ENCODE measurements at places on chromosomes 13 and 19.
A peak's percentile ranks its signal among the peaks of the same experiment; 100 is the strongest.

GRCh38 chr19:13553880-13554400, 47.7 kb upstream of the CACNA1A start:
- DNase-seq: no peak

- peak; percentile 42 for DNase-seq
These were observed 1.2 kb downstream of the SPART start for GRCh38 chr13:36344886-36345437.

DNA sequence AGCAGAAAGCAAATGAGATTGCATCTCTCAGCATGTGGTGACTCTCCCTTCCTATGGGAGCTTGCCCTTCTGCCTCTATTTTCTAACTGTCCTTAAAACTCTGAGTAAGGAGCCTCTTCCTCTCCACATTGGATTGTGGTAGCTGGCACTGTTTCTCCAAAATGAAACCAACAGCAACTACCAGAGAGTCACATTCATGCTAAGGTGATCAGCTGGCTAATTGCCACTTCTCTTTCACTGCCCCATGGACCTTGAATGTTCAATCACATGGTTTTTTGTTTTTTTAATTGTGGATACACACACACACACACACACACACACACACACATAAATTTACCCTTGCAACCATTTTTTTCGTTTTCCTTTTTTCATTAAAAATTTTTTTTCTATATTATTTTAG, 154.7 kb upstream of the TSC22D1 start:
- peak; percentile 32 for DNase-seq

DNA sequence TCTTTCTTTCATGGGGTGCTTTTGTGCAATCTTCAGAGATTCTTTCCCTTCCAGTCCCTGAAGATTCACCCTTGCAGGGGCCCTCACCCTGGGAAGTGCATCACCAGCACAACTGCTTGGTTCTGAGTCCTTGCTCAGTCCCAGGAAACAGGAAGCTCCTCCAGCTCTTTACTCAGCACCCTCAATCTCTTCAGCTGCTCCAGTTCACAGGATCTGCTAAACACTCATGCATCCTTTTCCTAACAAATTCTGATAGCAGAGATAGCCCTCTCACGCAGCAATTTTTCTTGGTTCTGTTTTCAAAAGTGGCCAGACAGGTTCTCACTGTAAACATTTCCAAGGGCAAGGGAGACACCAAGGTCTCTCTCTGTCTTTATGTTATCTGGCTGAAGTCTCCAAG, 823.1 kb downstream of the LIG4 start:
- no peak for DNase-seq

GRCh38 chr13:95426631-95427030, 125.4 kb upstream of the ABCC4 start:
- DNase-seq: no peak

DNA sequence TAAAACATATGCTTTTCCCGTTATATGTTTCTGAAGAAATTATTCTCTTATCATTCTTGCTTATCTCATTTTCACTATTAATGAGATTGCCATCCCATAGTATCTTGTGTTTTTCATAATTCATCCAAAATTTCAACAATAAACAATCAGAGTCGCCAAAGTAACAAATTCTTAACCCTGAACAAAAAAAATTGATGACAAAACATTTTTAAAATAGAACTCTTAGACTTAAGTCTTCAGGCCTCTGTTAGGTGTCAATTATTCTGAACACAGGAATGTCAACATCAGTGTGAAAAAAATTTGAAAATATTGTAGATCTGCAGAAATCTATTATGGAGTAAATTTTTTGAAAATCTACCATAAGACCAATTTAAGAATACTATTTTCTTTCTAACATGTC, 37.4 kb downstream of the NEK5 start:
- no peak for DNase-seq

DNA sequence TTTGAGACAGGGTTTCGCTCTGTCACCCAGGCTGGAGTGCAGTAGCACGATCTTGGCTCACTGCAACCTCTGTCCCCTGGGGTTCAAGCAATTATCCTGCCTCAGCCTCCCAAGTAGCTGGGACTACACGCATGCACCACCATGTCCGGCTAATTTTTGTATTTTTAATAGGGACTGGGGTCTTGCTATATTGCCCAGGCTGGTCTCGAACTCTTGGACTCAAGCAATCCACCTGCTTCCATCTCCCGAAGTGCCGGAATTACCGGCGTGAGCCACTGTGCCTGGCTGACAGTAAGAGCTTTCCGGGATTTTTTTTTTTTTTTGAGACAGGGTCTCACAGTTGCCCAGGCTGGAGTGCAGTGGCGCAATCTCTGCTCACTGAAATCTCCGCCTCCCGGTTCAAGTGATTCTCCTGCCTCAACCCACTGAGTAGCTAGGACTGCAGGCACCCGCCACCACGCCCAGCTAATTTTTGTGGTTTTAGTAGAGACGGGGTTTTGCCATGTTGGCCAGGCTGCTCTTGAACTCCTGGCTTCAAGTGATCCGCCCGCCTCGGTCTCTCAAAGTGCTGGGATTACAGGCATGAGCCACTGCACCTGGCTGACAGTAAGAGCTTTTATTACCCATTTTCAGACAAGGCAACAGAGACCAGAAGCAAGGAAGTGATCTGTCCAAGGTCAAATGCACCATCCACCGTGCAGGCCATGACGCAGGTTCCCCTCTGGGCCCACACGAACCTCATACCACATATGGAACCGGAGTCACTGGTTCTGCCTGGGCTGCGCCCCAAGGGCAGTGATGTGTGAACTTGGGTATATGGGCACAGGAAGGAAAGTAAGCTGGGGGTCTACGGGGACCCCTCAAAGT, 21.0 kb downstream of the RFX1 start:
- DNase-seq: no peak

DNA sequence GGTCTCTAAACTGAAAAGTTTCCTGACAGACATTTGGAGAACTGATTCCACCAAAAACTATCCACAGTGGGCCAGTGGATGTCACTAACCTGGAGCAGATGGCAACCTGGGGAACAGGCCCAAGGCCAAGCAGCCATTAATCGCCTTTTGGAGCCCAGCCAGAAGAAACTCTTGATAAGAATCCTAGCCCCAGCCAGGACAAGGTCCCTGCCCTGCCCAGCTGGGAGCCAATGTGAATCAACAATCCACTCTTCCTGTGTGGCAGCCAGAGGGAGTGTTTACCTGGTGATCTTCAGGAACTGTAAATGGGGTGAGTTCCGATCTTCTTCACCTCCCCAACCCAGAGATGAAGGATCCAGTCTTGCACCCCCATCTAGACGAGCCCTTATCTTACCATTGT, 14.5 kb upstream of the IGSF23 start:
- DNase-seq: no peak

DNA sequence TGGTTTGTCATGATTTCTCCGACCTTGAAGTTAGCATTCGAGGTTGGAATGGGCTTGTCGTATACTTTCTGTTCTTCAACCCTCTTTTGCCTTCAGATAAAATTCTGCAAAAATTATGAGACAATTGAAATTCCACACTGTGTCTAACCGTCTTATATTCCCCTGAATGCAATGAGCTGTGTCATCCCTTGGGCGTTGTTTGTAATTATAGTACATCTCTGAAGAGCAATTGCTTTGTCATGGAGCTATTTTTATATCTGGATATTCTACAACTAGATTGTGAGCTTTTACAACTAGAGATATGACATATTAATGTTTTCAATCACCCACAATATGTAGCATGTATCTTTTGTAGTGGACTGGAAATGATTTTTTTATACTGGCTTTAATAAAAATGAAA, 631.8 kb upstream of the SLC10A2 start:
- no peak for DNase-seq

DNA sequence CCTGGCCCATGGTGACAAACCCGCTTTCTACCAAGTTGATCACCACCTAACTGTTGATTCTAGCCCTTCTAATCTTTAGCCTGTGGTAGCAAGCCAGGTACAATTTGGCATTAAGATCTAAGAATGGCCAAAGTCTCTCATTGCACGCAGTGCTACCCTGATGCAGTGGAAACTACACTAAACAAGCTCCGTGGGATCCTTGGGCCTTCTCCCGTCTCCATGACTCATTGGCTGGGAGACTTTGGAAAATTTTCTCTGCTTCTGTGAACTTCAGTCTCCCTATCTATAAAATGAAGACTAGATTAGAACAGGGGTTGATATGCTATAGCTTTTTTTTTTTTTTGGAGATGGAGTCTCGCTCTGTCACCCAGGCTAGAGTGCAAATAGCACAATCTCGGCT, 223.0 kb downstream of the TSHZ3 start:
- no peak for DNase-seq

DNA sequence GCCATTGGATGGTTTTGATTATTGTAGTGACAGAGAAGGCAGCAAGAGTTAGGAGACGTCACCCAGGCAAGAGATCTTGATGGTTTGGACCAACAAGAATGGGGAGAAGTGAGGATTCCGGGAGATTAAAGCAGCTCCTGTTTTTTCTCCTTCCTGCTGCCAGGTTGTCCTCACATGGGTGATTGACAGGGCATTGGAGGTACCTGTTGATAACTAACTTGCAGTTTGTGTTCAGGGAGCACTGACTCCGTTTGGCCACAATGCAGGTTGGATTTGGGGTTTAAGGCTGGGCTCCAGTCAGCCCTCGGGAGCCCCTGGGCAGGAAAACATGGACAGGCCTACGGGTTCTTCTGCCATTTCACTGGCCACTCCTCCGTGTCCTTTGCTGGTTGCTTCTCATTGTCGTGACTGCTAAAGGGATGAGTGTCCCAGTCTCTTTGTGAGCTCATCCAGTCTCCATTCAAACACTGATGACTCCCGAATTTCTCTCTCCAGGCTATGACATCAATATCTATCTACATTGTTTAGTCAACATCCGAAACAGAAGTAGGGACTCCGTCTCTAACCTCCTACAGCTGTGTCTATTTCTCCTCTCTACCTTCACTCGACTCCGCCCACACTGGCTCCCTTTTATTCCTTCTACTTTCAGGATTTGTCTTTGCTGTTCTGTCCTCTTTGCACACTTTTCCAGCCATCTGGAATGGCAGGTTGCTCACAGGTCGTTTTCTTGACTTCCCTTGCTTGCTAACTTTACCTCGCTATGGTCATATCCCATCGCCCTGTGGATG, 1.3 kb upstream of the PTOV1 start:
- no peak for DNase-seq

GRCh38 chr19:35582760-35583159, 3.2 kb upstream of the PMIS2 start:
- no peak for DNase-seq

- no peak for DNase-seq
These were observed 1306.0 kb upstream of the SLC10A2 start for GRCh38 chr13:104372095-104372655.

- DNase-seq: no peak
These were observed 1.9 kb upstream of the MYCBP2 start for GRCh38 chr13:77328819-77329132.

- DNase-seq: peak; percentile 66
These were observed 165.2 kb downstream of the GGACT start for GRCh38 chr13:100423375-100423774.

DNA sequence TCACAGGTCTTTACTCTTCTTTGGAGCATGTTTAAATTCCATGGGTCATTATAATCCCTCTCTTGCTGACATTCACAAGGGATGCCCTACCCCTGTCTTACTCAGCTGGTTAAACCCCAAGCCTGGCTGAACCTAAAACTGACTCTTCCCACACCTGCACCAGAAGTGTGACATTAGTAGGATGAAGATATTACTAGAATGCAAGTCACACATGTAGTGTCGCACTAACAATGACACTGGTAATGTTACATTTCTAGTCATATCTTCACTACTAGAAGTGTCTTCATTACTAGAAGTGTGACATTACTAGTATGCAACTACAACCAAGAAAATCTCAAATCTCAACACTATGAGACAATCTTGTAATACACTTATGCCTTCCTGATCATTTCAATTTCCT, 14.2 kb downstream of the ZAR1L start:
- DNase-seq: no peak

GRCh38 chr13:80336370-80336769, 4.6 kb downstream of the SPRY2 start:
- no peak for DNase-seq

- peak; percentile 83 for DNase-seq
These were observed 5.2 kb upstream of the REXO1 start for GRCh38 chr19:1853295-1854038.

- DNase-seq: no peak
These were observed 337.6 kb upstream of the ARGLU1 start for GRCh38 chr13:106905380-106906162.

GRCh38 chr13:32262165-32262564, 53.0 kb downstream of the ZAR1L start:
- DNase-seq: peak; percentile 44

DNA sequence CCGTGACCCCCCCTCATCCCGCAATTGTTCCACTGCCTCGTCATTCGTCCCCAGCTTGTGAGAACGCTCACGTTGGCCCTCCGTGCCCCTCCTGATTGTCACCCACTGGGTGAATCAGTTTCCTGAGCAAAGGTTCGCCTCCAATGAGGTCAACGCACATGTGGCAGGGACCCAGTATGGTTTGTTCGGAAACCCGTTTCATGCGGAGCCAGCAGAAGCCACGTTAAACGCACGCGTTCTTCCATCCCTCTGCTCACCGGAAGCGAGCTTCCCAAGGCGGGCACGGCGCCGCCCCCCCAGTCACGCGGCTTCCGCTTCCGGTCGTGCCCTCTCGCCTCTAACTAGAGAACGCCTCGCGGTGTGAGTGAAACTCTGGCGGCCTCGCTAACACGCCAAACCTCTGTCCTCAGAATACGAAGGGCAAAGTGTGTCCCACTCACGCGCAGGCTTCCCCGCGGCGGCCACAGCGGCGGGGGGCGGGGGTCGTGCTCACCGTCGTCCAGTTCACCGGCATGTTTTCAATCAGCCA, 18.0 kb upstream of the CFAP97D2 start:
- DNase-seq: no peak

DNA sequence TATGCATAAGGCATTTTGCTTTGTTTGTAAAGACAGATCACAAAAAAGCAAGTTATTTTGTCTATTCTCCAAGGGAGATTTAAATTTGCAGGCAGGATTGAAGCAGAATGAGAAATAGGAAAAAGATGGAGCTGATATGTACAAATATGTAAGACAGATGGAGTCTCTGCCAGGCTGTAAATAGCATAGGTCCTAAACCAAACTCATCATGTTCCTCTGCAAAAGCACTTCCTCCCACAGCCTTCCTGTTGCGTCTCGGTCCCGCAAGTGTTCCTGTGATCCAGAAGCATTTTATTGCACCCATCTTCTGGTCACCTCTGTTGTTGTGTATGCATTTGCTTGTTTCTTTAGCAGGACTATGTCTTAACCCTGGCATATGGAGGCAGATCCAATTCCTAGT, 95.7 kb upstream of the CLDN10 start:
- DNase-seq: no peak

DNA sequence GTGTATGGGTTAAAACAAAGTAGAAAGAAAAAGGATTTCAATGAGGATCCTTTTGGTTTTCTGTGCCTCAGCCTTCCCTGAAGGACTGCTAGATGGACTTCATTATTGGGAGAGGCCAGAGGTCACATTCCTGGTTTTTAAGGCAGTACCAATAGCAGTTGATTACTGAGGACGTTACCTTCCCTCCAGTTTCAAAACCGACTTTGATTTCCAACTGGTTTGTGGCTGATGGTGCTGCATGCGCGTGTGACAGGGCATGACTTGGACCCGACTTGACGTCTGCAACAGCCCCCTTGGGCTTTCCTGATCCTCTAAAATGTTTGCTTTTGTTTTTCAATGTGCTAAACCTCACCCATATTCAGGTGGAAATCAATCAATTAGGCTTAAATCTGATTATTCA, 314.3 kb upstream of the ARGLU1 start:
- DNase-seq: no peak

GRCh38 chr13:32956595-32956933, 59.7 kb upstream of the KL start:
- DNase-seq: no peak

GRCh38 chr13:34777089-34777913, 164.8 kb upstream of the NBEA start:
- DNase-seq: no peak

GRCh38 chr13:83325125-83325853, 557.0 kb downstream of the SLITRK1 start:
- peak; percentile 1 for DNase-seq
